HuH-7 (cell line): ENCODE measurements at places on chromosomes 3 and 15.
A peak's percentile ranks its signal among the peaks of the same experiment; 100 is the strongest.

GRCh38 chr3:112604536-112604935, 36.4 kb downstream of the CCDC80 start:
- DNase-seq, result no peak

- no peak for DNase-seq
Measured at GRCh38 chr15:27828746-27829145, 270.4 kb downstream of the OCA2 start.

DNA sequence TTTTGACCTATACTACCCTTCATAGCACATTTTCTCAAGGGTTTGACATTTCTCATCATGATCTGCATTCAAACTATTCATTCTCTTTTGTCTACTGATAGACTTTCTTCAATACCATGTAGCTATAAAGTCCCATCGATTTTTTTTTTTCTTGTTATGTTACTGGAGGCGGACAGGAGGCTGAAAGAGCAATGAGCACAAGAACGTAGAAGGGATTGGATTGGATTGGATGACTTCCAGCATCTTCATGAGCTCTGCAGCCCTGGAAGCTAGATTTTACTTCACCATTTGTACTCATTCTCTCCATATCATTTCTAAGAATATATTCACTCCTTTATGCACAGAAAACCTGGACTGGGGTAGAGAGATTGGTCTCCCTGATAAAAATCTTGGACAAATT, 43.2 kb downstream of the DUT start:
- DNase-seq, result no peak

DNA sequence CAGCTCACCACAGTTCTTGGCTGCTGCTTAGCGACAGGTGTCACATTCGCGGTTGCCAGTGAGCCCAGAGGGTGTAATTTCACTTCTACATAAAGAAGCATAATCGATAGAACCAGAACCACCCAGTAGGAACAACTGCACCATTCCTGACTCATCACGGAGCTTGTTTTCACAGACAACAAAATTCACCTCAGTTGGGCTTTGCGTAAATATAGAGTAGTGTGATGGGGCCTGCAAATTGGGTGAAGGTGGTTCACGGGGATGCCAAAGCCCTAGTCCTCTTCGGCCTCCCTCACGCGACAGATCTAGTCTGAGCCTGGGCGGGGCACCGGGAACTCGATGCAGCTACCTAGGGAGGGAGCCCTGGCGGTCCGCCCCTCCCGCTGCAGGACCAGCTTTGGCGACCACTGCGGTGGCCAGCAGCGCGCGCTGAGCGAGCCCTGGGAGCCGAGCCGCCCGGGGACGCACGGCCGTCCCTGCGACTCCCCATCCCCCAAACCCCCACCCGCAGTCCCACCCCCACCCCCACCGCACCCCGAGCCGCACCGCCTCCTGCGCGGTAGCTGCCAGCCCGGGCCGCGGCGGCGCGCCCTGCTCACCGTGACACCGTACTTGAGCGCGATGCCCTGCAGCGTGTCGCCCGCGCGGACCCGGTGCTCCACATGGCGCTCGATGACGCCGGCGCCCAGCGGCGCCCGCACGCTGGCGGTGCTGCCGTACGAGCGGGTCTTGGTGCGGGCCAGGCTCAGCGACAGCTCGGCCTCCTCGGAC, 519 bp downstream of the LYSMD2 start:
- peak; percentile 42 for DNase-seq

DNA sequence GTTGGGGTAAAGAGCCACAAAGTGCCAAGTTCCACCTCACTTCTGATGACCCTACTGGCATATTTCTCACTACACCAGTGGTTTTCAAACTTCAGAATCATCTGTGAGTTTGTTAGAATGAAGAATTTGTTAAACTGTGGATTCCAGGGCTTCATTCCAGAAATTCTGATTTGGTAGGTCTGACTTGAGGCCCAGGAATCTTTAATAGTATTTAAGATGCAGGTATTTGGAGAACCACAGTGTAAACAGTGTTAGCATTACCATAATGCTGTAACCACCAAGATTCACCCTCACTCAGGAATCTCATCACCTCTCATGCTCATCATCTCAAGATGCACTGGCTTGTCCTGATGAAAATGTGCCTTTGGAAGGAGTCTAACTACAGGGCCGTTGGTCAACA, 6.0 kb downstream of the KCNMB3 start:
- DNase-seq, result no peak

DNA sequence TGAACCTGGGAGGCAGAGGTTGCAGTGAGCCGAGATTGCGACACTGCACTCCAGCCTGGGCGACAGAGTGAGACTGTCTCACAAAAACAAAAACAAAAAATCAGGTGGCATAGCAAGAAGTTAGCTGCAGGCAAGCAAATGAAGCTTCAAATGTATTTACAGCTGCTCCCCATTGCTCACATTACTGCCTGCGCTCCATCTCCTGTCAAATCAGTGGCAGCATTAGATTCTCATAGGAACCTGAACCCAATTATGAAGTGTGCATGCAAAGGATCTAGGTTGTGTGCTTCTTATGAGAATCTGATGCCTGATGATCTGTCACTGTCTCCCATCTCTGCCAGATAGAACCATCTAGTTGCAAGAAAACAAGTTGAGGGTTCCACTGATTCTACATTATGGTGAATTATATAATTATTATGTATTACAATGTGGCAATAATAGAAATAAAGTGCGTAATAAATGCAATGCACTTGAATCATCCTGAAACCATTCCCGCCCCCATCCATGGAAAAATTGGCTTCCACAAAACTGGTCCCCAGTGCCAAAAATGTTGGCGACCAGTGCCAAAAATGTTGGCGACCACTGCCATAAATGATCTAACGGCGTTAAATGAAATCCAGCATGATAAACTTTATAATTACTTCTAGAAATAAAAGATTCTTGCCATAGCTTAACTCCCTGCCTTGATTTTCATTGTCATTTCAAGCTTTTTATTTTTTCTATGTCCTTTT, 616.7 kb upstream of the NAALADL2 start:
- no peak for DNase-seq

DNA sequence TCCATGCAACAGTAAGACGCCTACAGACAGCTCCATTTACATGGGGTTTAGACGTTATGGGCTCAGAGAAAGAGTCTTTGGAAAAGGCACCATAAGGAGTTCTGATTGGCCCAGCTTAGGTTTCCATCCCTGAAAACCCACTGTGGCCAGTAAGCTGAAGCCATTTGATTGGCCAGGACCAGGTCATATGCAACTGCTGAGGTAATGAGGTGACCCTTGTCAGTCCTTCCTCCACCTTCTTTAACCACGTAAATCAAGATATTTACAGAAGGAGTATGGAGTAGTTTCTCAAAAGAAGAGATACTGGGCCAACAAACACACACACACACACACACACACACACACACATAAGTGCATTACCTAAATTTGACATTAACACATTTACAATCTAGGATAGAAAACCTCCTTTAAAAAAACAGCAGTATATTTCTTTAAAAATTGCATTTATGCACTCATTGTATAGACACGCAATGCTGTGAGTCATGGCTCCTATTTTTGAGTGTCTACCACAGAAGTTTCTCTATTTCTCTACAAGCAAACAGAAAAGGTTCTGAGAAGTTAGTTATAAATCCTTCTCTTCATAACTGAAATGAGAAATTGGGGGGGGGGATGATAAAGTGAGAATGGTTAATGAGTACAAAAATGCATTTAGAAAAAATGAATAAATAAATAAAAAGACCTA, 16.3 kb upstream of the MB21D2 start:
- DNase-seq, result no peak

GRCh38 chr3:50372349-50372748, 13.0 kb upstream of the TMEM115 start:
- peak; percentile 45 for DNase-seq

- DNase-seq, result no peak
Measured at GRCh38 chr3:127449486-127450212, 140.9 kb downstream of the TPRA1 start.

- no peak for DNase-seq
Measured at GRCh38 chr15:65979316-65979715, 110.0 kb downstream of the RAB11A start.

DNA sequence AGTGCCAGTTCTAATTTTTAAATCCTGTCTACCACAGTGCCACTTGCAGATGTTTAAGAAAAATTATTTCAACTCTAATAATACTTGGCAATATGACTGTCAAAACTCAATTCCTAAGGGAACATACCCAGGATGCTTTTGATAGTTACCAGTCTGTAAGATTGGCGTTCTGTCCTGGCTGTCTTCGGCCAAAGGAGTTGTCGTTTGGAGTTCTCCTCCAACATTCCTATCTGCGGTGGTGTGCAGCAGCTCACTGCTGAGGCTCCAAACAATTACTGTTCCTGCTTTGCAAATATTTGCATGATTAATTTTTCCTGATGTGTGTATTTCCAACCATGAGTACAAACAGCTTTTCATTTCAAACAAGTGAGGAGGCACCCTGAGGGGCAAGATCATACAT, 330.8 kb upstream of the DPH6 start:
- DNase-seq, result no peak

- DNase-seq, result no peak
Measured at GRCh38 chr15:63250312-63250965, 27.0 kb upstream of the APH1B start.

- no peak for DNase-seq
Measured at GRCh38 chr3:31077021-31077601, 182.7 kb upstream of the GADL1 start.

DNA sequence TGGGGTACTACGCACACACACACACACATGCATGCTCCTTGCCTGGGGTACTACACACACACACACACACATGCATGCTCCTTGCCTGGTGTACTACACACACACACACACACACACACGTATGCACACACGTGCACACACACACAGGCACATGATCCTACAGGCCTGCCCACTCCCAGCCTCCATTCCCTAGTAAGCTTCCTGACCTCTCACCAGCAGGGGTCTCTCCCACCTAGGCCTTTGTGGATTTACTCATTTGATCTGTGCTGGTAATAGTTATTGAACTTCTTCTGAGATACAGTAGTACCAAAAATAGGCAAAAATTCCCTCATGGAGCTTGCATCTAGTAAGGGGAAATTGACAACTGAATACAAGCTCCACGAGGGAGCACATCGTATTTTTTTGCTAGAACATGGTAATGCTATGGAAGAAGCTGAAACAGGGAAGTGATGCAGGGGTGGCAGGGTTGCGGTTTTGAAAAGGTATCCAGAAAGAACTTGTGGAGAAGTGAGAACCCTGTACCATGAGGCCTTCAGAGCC, 19.1 kb downstream of the TTC21A start:
- DNase-seq, result peak; percentile 67

- DNase-seq, result no peak
Measured at GRCh38 chr3:122097141-122097540, 42.0 kb downstream of the CD86 start.

GRCh38 chr15:65201918-65202317, 9.4 kb downstream of the CILP start:
- DNase-seq, result no peak

- no peak for DNase-seq
Measured at GRCh38 chr15:97947465-97948260, 12.8 kb upstream of the ARRDC4 start.

DNA sequence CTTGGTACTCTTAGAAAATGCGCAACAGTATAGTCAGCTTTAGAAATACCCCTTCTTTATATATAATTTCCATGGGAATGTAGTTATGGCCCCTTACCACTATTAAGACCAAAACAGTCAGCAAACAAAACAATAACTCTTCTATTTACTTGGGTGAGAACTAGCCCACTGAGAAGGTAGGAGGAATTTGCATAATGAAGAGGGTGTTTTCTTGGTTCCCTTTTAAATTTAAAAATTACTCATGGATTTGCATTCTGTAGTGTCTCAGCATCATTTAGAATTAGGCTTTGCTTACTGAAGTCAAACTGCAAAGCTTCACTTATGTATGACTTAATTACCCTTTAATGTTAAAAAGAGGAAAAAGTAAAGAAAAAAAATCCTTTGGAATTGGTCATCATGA, 350.8 kb downstream of the PTPRG start:
- DNase-seq, result no peak

DNA sequence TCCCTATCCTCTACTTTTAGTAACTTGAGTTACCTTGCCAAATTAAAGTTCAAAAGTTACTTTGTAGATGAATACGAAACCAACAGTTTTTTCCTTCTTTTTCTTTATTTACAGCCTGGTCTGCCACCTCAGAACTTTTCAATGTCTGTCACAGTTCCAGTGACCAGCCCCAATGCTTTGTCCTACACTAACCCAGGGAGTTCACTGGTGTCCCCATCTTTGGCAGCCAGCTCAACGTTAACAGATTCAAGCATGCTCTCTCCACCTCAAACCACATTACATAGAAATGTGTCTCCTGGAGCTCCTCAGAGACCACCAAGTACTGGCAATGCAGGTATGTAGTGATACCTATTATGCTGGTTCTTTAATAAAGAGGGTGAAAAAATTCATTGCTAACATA, 59.0 kb downstream of the LYSMD4 start:
- no peak for DNase-seq

GRCh38 chr3:36155515-36155914, 224.8 kb upstream of the STAC start:
- no peak for DNase-seq

DNA sequence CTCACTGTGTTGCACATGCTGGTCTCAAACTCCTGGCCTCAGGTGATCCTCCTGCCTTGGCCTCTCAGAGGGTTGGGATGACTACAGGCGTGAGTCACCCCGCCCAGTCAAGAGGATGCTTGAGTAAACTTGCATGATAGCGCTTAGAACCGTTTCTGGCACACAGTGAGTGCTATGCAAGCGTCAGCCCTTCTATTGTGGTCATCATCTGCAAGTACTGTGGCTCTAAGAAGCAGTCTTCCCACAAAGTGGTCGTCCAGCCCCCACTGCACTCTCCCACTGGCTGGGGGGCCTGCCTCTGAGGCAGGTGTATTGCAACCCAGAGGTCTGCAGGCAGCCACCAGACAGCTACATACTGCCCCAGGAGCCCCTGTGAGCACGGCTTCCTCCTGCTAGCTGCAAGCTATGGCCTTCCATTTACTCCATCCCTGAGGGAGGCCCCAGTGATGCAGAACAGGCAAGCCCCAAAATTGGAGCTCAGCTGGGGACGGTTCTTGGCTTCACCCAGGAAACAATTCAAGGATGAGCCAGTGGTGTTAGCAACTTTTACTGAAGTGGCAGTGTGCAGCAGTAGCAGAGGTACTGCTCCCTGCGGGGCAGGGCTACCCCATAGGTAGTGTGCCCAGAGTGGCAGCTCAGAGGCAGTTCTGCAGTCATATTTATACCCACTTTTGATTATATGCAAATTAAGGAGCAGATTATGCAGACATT, 95.4 kb downstream of the LSM3 start:
- no peak for DNase-seq

GRCh38 chr15:36729418-36729817, 150.0 kb downstream of the CDIN1 start:
- DNase-seq, result no peak

GRCh38 chr3:189316296-189317019, 144.7 kb downstream of the TPRG1 start:
- DNase-seq, result peak; percentile 21

GRCh38 chr15:67641453-67641852, 99.0 kb downstream of the MAP2K5 start:
- no peak for DNase-seq

DNA sequence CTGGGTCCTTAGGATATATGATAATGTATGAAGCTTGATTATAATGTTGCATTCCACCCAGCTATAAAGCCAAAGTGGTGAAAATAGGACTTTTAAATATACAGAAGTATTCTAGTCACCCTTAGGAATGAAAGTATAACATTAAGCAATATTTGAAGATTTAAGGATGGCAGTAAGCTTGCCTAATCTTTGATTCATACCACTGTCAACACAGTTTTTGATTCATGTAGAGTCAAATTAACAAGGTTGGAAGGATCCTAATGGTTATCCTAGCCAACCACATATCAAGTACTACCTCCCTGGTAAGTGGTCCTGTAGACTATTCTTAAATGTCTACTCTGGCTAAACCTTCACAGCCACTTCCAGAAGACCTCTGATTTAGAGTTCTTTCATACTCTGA, 18.6 kb downstream of the ARIH1 start:
- DNase-seq, result no peak
